MM.1S (cell line): ENCODE measurements at places on chromosomes 7 and 10.

GRCh38 chr10:110629680-110630191 lies 14.4 kb upstream of the RBM20 start:
- no peak for DNase-seq

GRCh38 chr7:13021566-13022300 lies 334.3 kb downstream of the ARL4A start:
- no peak for DNase-seq

GRCh38 chr10:118955531-118955930 lies 74.0 kb upstream of the NANOS1 start:
- no peak for DNase-seq

DNA sequence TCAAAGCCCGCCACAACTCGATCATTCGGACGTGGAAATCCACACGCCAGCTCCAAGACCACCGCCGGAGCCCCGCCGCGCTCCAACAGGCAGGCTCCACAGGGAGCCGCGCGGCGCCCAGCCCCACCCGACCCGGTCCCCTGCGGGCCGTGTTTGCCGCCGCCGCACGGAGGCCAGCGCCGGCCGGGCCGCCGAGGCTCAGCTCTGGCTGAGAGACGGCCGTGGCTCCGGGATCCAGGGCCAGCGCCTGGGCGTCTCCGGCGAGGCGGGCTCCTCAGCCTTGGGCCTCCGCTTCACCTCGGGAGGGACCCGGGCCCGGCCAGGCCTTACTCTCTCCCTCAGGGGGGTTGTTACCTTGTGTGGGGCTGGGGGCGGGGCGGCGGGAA lies 333 bp downstream of the SMNDC1 start:
- peak; percentile 25 for DNase-seq

- DNase-seq, result no peak
These were observed 39.1 kb upstream of the TCERG1L start for GRCh38 chr10:131350660-131351059.

GRCh38 chr7:25738528-25738927 lies 413.5 kb upstream of the NFE2L3 start:
- no peak for DNase-seq

- no peak for DNase-seq
These were observed 33.7 kb downstream of the C10orf120 start for GRCh38 chr10:122665946-122666345.
